ENCODE measurements at places on chromosomes 1 and 21. TPM values are rescaled to one million over a fixed set of nuclear protein-coding genes. Genes with fewer than 3 reads are reported as not detected.

HRNR gene
- total RNA-seq: not detected

GRCh38 chr1:229768232-229768631 is 142.2 kb downstream of the URB2 start:
- DNase-seq: no peak
- H3K4me3 ChIP-seq: no peak overlapping the region
- H3K27me3 ChIP-seq: no peaks in the 10 kb centered on the region
- H3K36me3 ChIP-seq: no peaks in the 10 kb centered on the region
- no peak overlapping the region for H3K27ac ChIP-seq

GRCh38 chr1:72485801-72486200 is 203.5 kb upstream of the NEGR1 start:
- no peak overlapping the region for H3K27ac ChIP-seq
- H3K4me3 ChIP-seq: no peak overlapping the region
- H3K4me1 ChIP-seq: no peaks in the 10 kb centered on the region
- H3K27me3 ChIP-seq: no peaks in the 10 kb centered on the region

DNA sequence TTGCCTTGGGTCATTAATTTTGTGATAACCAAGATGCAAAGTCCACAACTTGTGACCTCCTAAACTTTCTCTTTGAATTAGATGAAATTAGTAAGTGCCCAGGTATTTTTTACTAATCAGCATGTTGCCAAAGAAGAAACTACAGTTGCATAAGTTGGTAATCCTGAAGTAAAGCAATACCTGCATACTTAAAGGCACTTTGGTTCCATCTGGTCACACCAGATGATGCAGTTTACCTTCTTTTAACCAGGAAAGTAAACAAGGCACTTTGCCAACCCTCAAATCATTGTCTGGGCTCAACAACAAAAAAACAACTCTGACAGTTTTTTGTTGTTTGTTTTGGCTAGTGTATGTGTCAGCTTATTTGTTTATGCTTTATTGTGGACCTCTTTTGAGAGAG is 55.5 kb upstream of the DYNLT5 start:
- no peak overlapping the region for H3K4me3 ChIP-seq
- H3K27me3 ChIP-seq: no peaks in the 10 kb centered on the region
- H3K36me3 ChIP-seq: no peaks in the 10 kb centered on the region
- H3K4me1 ChIP-seq: no peaks in the 10 kb centered on the region
- DNase-seq: no peak

DNA sequence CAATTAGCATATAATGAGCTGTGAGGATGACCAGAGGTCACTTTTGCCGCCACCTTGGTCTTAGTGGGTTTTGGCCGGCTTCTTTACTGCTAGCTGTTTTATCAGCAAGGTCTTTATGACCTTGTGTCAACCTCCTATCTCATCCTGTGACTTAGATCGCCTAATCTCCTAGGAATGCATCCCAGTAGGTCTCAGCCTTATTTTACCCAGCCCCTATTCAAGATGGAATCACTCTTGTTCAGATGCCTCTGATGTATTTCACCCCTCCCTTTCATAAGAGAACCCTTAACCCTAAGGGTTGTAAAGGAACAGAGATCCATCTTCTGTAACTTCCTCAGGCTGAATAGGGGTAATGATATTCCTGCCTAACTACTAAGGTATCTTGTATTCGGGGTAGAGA is 58.9 kb upstream of the PALMD start:
- no peak for DNase-seq
- H3K4me3 ChIP-seq: no peak overlapping the region
- no peaks in the 10 kb centered on the region for H3K27me3 ChIP-seq

DNA sequence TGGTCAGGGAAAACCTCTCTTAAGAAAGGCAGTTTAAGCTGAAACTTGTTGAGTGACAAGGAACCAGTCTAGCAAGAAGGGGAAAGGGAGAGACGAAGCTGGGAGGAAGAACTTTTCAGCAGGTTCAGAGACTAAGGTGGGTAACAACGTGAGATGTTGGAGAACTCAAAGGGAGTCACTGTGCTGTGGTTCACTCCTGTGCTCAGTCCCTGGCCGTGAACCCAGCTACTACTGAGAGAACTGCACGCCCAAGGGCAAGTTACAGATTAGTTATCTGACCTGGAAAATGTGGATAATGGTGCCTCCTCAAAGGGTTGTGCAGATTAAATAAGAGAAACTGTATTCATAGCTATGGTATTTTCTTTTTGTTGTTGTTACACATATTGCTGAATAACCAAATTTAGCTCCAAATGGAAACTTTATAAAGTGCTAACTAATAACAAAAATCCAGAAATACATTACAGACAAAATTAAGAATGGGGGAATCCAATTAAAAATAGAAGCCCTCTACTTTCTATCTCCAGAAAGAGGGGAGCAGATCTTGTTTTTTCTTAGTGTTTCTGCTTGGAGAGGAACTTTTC is 2.9 kb downstream of the ZBTB40 start:
- no peaks in the 10 kb centered on the region for H3K27me3 ChIP-seq
- H3K4me3 ChIP-seq: no peak overlapping the region
- H3K36me3 ChIP-seq: no peaks in the 10 kb centered on the region
- H3K27ac ChIP-seq: peak overlapping the region; percentile 51
- H3K4me1 ChIP-seq: peaks cover 81% of the 10 kb centered on the region
- DNase-seq: no peak

DNA sequence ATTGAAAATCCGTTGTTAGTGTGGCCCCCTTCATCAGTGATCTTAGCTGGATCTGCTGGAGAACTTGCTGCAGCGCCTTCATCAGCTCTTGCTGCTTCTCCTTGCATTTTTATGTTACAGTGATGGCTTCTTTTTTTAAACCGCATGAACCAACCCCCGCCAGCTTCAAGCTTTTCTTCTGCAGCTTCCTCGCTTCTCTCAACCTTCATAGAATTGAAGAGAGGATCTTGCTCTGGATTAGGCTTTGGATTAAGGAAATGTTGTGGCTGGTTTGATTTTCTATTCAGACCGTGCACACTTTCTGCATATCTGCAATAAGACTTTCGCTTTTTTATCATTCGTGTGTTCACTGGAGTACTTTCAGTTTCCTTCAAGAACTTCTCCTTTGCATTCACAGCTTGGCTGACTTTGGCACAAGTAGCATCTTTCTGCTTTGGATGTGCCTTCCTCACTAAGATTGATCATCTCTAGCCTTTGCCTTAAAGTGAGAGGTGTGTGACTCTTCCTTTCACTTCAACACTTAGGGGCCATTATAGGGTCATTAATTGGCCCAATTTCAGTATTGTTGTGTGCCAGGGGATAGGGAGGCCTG is 13.1 kb downstream of the RNF187 start:
- no peaks in the 10 kb centered on the region for H3K27me3 ChIP-seq
- H3K27ac ChIP-seq: no peak overlapping the region
- no peak overlapping the region for H3K4me3 ChIP-seq
- no peak for DNase-seq
- H3K36me3 ChIP-seq: no peaks in the 10 kb centered on the region
- H3K4me1 ChIP-seq: peaks cover 5% of the 10 kb centered on the region

DNA sequence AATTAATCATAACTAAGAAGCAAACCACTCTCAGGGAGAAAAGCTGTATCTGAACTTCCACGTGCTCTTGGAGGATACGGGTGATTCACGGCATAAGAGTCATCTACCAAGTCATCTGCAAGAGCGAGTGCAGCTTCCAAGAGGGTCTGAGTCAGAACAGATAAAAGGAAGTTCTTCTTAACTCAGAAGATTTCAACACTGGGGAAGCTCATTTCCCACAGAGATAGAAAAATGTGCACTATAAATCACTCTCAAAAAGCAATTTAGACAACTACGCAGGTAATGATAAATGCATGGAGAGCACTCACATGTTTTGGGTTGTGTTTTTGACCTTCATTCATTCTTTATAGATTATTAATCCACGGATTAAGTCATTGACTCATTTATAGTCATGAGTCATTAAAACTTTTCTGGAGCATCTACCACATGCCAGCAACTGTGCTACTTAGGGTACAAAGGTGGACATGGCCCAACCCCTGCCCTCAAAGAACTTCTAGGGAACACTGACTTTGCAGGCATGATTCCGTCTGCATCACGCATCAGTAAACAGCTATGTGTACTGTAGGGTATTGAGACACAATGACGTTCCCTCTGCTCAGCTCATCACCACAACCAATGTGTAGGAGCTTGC is 20.8 kb downstream of the KCNJ15 start:
- H3K36me3 ChIP-seq: no peaks in the 10 kb centered on the region
- DNase-seq: no peak
- H3K27me3 ChIP-seq: no peaks in the 10 kb centered on the region
- H3K4me1 ChIP-seq: no peaks in the 10 kb centered on the region
- H3K27ac ChIP-seq: peak overlapping the region; percentile 34
- no peak overlapping the region for H3K4me3 ChIP-seq

DNA sequence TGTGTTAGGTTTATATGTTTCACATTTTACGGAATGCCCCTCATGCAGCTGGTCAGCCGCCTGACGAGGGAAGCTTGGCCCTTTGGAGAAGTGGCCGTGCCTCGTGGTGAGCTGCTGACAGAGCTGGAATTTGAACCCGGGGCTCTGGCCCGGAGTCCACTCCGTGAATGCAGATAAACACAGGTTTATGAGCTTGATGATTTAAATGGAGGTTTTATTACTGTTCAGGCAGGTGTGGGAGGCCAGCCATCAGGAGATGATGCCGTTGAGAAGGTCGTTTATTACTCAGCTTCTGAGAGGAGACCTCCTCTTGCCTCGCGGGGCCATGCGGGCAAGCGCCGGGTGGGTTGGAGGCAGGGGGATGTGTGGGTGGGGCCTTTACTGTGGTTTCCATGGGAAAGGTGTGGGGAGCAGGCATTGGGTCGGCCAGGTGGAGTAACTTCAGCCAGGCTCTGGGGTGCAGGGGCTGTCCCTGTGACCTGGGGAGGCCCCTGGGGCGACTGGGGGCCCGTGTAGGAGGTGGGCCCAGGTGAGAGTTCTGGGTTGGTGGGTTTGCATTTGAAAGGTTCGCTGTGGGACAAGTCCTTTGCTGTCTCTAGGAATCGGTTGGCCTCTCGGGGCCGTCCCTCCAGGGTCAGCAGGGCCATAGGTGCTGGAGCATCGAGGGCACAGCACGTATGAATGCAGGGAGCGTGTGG is 22.0 kb downstream of the PRKCZ start:
- no peak for DNase-seq
- H3K36me3 ChIP-seq: no peaks in the 10 kb centered on the region
- H3K27ac ChIP-seq: no peak overlapping the region
- H3K27me3 ChIP-seq: no peaks in the 10 kb centered on the region
- no peak overlapping the region for H3K4me3 ChIP-seq
- H3K4me1 ChIP-seq: no peaks in the 10 kb centered on the region

DNA sequence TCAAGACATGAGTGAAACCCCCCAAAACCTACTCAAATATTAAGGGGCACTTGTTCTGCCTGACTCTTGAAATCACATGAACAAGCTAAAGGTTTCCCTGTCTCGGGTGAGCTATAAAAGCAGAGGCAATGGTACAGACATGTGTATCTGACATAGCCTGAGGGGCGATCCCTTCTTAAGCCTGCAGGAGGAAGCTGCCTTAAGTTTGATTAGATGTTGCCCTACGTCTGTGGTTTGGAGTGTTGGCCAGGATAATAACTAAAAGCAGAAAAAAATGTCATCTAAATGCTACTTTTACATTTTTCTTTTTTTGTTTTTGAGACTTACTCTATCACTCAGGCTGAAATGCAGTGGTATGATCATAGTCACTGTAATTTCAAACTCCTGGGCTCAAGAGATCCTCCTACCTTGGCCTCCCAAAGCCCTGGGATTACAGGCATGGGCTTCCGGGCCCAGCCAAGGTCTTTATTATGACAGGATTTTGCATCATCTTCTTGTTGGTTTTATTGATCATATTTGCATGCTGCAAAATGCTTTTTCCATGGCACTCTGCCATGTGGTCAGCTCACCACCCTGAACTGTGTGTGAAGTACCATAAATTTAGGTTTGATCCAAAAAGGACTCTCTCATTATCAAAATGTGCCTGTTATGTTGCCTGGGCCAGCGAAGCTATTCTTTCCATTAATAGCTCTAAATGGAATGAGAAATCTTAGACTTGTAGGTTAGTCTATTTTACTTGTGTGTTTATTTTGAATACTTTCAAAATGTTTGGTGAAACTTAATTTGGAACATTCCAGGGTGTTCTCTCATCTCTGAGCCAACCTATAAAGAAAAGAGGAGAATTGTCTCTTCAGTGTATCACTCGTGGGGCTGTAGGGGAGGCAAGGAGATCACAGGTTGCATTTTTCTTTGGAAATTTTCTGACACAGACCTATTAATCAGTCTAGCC is 15.0 kb upstream of the HMGN1 start:
- no peak overlapping the region for H3K4me3 ChIP-seq
- no peaks in the 10 kb centered on the region for H3K4me1 ChIP-seq
- H3K27ac ChIP-seq: no peak overlapping the region
- no peaks in the 10 kb centered on the region for H3K27me3 ChIP-seq

DNA sequence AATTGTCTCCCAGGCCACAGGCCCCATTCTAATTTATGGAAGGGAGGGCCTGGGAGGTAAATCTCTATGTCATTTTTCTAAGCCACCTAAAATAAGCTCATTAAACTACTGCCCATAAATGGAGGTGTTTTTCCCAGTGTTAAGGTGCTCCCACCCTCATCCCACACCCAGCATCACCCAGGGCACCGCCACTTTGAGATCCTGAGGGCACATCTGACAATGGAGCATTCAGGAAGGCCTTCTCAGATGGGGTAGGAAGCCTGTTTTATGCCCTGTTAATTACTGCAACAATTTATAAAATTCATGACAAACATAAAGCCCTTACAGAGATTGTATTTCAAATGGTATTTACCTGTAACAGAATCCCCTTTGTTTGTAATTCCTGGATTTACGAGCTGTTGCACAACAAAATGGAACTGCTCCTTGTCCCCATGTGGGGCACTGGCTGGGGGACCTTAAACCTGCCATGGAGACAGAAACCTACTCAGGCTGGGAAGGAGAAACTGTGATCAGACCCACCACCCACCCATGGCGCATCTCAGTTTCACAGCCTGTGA is 319.5 kb upstream of the USP24 start:
- H3K4me1 ChIP-seq: no peaks in the 10 kb centered on the region
- no peak overlapping the region for H3K27ac ChIP-seq
- DNase-seq: no peak
- no peaks in the 10 kb centered on the region for H3K36me3 ChIP-seq
